ENCODE measurements at places on chromosomes 7 and 10.

- DNase-seq, result no peak
Measured at GRCh38 chr10:88858491-88858890, 6.8 kb upstream of the ANKRD22 start.

DNA sequence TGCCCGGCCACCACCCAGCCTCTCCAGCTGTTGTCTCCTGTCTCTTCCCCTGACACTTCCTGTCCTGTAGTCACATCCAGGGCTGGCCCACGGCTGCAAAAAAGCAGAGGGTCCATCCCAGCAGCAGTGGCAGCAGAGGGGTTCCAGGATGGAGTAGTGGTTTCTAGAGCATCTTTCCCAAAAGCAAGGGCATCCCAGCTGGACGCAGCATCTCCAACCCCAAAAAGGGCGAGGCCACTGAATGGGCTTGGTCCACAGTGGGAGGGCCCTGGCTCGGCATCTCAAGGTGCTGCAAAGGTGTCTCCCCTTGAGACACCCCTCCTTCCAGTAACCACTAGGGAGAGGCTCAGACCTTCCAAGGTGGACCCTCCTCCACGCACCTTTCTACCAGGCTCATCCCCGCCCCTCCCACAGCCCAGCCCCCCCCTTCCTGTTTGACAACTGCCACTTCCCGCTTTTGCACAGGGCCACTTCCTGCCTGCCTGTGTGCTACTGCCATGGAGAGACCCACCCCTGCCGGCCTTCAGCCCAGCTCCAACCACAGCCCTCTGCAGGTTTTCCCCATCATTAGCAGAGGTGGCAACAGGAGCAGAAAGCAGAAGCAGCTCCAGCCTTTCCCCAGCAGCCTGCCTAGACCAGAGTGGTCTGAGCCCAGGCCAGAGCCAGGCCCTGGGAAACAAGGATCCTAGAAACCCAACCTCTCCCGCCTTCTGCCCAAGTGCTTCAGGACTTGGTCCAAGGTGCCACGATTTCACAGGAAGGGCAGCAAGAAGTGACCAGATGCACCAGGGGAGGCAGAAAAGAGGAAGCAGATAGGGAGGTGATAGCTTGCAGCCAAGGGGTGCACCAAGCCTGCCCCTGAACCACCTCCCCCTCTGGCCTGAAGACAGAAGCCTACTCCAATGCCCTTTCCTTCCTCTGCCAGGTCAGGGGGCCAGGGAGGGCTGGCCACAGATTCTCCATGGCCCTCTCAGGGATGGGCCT lies 8.6 kb downstream of the CAMK2G start:
- DNase-seq, result no peak

DNA sequence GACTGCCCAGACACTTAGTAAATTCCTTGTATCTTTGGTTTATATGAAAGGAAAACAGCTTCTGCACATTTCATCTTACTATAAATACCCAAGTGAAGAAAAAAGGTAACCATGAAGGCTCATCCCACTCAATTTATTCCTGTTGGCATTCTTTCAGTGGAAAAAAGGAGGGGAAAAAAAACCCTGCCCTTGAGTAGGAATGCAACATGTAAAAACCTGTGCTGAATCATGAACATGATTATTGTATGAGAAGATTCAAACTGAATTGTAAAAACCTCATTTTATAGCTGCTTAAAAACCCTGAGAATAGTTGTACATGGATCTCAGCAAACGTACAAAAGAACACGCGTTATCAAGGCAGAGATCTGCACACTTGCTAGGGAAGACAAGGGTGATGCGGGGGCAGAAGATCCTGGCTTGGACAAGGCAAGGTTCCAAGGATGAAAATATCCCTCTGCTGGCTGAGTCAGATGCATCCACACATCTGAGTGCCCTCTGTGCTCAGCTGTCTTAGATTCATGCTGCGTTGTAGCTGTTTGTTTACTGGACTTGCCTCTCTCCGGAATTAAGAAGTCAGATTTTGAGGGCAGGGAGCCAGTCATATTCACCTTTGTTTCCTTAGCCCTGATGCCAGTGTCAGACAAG lies 658.2 kb downstream of the PARD3 start:
- DNase-seq, result no peak

GRCh38 chr7:98399890-98400541 lies 874 bp downstream of the BAIAP2L1 start:
- no peak for DNase-seq

DNA sequence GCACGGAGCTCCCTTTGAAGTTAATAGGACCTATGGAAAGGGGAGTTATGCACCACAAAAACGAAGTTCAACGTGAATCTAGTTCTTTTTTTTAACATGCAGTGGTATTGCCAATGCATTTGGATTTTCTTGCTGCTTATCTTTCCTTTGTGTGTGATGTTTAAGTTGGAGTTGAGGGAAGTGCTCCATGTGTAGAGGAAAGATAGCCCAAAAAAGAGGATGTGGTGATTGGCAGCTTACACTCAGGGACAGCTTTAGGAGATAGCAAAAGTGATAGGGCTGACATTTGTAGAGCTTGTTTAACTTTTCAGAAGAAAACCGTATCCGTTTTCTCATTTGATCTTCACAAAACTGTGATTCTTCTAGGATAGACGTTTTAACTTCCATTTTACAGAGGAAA lies 101.3 kb downstream of the MDFIC start:
- DNase-seq, result no peak

DNA sequence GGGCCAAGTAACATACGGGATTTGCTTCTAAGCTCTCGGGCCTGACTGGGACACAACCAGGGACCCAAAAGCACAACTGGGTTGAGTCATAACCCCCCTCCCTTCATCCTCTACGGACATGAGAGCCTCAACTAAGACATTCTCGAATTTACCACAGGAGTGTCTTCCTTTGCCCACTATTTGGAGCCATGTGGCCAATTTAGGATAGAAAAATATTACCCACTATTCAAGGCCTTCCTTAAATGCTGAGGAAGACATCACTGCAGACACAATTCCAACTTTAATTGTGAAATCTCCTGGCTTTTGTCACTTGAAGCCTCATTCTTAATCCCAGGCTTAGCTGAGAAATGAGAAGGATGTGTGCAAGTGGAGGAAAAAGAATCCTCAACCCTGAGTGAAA lies 11.8 kb downstream of the CTBP2 start:
- DNase-seq, result no peak

- DNase-seq, result peak; percentile 79
Measured at GRCh38 chr10:110803830-110804338, 67.8 kb upstream of the PDCD4 start.

DNA sequence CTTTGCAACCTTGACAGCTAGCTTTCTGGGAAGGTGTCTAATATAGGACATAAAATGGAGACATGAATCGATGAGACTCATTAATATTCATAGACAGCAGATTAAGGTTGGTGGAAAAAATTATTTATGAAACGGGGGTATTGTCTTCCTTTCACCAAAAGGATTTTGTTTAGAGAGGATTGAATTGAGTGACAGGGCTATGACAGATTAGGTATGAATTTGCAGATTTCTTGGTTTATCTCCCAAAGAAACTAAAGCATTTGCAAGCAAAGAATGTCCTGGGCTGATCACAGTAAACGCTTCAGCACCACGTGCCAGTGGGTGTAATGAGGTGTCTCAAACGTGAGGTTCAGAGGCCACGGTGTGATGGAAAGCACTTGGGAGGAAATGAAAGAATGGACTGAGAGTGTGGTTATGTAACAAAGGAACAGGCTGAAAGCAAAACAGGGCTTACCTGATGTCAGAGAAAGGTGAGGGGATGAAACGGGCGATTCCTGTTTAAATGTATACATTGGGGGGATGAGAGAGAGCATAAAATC lies 329.2 kb upstream of the NPVF start:
- no peak for DNase-seq

DNA sequence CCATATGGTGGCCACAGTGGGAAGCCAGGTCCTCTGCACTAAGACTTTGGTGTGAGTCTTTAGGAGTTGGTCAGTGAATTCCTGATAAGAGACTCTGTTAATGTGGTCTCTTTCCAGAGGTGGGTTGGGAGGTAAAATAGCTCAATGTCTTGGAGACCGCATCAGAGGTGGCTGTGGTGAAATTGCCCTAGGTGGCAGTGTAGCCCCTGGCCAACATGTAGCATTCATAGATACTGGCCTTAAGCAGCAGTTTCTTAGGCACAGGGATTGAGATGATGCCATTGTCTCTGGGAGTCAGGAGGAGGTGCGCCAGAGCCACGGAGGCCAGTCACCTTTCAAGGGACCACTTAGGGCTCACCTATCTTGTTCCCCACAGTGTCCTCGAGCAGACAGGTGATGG lies 202.8 kb downstream of the CREB5 start:
- peak; percentile 17 for DNase-seq

DNA sequence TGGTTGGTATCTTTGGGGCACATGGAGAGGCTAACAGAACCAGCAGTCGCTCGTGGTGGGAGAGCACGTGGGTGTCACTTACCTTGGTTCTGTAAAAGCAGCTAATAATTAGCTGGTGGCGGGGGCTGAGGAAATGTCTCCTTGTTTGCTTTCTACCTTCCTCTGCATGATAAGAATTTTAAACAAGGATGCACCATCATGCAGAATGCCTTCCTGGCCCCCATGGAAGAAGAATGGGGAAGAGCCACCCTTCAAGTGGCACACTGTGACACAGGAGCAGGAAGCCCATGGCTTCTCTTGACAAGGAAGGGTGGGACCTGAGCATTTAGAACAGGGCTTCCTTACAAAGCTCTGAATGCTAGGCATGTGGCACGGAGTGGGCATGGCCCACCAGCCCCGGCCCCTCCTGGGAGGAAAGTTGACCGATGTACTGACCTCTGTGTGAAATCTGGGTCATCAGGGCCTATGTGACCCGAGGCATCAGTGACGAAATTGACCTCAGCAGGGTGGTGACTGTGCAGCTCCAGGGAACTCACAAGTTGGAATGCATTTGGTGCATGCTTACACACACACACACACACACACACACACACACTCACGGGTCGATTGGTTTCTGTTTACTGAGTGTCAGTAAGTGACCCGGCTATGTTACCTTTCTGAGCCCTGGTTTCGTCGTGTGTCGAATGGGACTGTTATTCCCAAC lies 116.9 kb upstream of the ANLN start:
- no peak for DNase-seq

DNA sequence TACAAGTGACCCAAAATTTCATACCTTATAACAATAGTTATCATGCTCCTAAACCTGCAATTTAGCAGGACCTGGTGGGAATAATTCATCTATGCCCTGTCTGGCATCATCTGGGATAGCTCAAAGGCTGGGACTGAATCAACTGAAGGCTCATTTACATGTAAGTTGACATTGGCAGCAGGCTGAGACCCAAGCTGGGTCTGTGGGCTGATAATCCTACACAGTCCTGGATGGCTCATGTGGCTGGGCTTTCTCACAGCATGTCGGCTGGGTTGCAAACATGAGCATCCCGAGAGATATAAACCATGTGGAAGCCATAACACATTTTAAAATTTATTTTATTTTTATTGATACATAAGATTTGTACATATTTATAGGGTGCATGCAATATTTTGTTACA lies 19.5 kb upstream of the ABCB5 start:
- no peak for DNase-seq

DNA sequence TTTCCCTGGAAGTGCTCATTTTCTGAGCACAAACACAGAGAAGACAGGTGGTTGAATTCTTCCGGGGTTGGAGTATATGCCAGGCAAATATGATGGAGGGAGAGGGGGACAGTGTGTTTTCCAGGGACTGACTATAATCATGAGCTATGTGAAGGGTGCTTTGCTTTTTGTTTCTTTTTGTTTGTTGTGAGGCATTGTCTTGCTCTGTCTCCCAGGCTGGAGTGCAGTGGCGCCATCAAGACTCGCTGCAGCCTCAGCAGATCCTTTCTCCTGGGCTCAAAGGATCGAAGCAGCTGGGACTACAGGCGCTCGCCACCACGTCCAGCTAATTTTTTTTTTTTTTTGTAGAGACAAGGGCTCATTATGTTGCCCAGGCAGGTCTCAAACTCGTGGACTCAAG lies 47.3 kb upstream of the CPN1 start:
- DNase-seq, result no peak

DNA sequence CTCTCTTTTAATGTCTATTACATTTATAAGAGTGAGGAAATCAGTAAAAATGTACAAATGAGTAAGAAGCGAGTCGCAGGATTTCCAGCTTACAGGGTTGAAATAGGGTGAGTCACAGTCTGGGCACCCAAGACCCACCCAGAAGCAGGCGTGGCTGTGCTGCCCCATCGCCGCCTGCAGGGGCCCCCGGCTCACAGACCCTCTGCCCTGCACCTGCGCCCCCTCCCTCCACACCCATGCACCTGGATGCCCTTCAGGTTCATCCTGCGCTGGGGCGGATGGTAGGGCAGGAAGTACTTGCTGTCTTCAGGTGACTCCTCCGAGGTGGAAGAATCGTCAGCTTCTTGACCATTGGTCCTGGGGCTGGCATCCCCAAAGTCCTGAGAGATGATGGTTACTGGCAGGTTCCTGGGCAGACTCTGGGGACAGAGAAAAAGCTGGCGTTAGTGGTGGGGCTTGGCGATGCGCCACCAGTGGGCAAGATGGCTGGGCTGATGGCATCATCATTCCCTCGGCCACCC lies 90.2 kb upstream of the GNA12 start:
- DNase-seq, result peak; percentile 71

- DNase-seq, result no peak
Measured at GRCh38 chr7:142168746-142169145, 57.2 kb downstream of the MGAM2 start.

GRCh38 chr10:16242446-16242845 lies 194.4 kb upstream of the PTER start:
- DNase-seq, result no peak

DNA sequence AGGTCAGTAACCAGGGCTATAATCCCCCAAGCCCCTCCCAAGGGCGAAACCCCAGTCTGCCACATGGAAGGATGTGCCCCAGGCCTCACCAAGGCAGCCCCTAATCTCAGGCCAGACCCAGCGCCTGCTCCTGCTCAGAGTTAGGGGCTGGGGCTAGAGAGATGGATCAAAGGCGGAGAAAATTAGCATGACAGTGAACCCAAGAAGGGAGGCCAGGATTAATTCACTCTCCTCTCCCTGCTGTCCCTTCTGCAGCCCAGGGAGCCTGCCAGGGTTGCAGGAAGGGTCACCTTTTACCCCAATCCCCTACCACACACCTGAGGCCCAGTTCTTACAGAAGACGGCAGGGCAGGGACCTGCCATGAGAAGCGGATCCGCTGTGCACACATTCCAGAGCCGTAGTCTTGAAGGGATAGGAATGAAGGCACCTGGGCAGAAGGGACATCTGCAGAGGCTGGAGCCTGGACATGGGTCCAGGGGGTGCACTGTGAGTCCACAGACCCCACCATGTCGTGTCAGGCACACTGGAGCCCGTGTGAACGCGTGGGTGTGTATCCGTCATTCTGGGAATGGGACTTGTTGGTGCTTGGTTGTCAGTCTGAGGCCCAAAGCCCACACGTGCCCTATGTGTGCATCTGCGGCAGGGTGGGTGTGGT lies 11.9 kb upstream of the ZMIZ1 start:
- DNase-seq, result peak; percentile 86

- DNase-seq, result peak; percentile 35
Measured at GRCh38 chr10:60434418-60435046, 44.9 kb upstream of the ANK3 start.

DNA sequence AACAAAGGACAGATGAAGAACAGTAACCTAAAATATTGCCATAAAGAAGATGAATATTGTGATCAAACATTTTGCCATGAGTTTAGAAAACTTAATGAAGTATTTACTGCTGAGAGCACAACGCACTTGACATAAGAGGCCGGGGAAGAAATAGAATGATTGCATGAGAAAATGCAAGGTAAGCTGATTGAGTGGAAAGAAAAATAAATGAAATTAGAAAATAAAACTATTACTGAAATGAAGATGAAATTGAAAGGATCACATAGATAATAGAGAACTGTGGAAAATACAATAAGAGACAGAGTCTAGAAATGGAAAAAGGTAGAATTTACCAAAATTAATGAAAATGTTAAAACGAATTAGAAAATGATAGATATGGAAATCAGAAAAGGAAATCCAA lies 10.1 kb downstream of the RAB18 start:
- no peak for DNase-seq
